ENCODE measurements at places on chromosomes 4 and X.
A peak's percentile ranks its signal among the peaks of the same experiment; 100 is the strongest.

DNA sequence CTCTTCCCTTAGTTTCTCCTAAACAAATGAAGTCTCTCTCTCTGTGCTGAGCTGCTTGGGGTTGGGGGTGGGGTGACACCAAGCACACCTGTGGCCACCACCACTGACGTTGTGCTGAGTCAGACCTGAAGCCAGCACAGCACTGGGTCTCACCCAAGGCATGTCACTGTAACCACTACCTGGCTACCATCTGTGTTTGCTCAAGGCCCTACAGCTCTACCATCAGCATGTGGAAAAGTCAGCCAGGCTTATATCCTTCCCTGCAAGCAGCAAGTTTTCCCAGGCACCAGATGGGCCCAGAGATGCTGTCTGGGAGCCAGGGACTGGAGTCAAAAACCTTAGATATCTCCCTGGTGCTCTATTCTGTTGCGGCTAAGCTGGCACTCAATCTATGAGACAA lies 6.9 kb downstream of the CXCL10 start:
- DNase-seq: no peak

- no peak for DNase-seq
These were observed 137.5 kb downstream of the ZNF674 start for GRCh38 chrX:46407753-46408130.

GRCh38 chrX:134633832-134634231 lies 24.4 kb downstream of the PLAC1 start:
- DNase-seq: no peak

DNA sequence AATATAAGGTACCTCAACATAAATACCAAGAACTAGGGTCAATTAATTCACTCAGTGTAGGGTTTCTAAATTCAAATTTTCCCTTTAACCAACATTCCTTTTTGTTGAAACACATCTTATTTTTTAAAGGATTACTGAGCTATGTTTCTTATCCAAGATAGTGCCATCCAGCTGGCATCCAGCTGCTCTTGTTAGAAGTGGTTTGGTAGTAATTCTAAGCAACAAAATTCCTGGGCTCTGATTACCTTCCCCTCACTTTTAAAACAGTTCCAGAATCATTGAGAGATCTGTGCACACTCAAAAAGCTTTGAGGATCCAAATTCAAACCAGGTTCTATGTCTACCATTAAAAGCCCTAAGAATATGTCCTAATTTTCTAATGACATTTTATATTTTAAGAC lies 583.7 kb downstream of the TRIML1 start:
- no peak for DNase-seq

GRCh38 chr4:120723105-120723504 lies 199.4 kb downstream of the PRDM5 start:
- DNase-seq: no peak

GRCh38 chr4:3290476-3290875 lies 2.3 kb upstream of the RGS12 start:
- no peak for DNase-seq

GRCh38 chr4:62470020-62470419 lies 1269.9 kb downstream of the ADGRL3 start:
- DNase-seq: no peak

- DNase-seq: no peak
These were observed 18.3 kb downstream of the CD99L2 start for GRCh38 chrX:150879855-150880807.

DNA sequence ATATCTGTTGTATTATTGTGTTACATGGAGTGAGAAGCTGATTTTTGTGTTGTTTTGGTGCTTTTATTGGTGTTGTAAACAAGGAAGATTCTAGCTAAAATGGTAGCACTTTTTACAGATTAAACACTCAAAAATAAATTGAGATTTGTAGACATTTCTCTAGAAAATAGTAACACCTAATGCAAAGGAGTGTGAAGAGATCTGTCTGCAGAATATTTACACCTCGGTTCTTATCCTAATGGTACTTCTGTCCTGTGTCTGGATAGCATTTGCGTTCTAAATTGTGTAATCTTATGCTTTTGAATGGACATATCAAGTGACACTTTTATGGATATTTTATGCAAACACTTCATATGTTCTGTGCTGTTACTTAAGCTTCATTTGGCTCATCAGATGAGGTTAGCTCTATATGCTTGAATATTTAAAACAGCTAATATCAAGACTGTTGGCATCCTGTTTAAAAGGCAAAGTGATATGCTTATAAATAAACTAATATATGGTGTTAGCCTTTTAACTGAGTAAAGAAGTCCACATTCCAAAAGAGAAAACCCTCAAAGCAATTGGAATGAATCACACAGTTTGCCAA lies 6.0 kb downstream of the PCDH7 start:
- no peak for DNase-seq

GRCh38 chr4:150827226-150827625 lies 187.9 kb downstream of the LRBA start:
- DNase-seq: no peak

GRCh38 chr4:560731-561291 lies 15.3 kb downstream of the TMEM271 start:
- DNase-seq: no peak

- no peak for DNase-seq
These were observed 37.9 kb upstream of the NPY2R start for GRCh38 chr4:155170569-155170968.

- no peak for DNase-seq
These were observed 21.9 kb downstream of the TKTL1 start for GRCh38 chrX:154317391-154317995.

- DNase-seq: no peak
These were observed 356.4 kb upstream of the NOCT start for GRCh38 chr4:138659037-138659811.

- no peak for DNase-seq
These were observed 7.7 kb upstream of the SLAIN2 start for GRCh38 chr4:48333587-48333986.

DNA sequence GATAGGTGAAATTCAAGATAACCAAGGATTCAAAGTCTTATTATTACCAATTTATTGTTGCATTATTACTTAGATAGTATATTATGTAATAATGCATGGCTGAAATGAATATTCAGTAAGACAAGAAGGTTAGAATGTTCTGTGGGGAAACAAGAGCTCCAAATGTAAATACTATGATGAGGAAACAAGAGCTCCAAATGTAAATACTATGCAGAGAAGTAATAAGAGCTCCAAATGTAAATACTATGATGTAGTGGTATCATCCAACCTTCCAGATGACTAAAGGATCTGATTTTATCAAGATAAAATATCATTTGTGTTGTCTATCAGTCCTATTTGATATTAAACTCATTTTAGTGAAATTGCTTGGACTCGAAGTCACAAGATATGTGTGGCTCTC lies 82.2 kb upstream of the PCDH18 start:
- DNase-seq: no peak

DNA sequence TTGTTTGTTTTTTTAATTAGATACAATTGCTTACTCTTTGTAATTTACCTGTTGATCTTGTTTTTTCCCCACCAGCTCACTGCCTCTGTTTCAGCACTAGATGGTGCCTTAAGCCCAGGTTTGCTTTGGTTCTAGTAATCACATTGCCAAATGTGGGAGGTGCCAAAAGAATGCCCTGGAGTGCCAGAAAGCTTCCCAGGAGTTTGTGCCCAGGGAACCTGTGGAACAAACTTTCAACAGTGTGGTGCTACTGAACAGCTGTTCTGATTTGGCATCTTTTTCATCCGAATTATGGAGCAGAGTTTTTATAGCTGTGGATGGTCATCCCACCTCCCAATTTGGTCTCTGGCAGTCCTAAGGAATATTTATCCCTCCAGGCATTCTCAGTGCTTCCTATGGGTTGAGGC lies 1000.7 kb downstream of the STIM2 start:
- no peak for DNase-seq

- DNase-seq: peak; percentile 2
These were observed 600.6 kb downstream of the ANKRD50 start for GRCh38 chr4:124111922-124112321.

DNA sequence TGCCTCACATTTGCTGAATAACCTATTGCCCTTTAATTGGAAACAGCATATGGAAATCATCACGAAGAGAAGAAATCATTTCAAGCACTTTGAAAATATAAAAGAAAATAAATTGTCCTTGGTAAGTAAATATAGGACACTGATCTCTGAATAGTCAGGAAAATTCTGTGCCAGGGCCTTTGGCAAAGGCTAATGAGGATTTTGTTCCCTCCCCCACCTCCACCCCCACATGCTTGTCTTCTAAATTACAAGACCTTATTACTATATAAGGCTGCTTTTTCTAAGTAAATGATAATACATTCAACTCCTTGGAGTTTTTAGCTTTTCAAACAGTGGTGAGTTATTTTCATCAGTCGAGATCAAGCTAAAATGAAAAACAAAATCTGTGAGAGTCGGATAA lies 15.8 kb downstream of the SYNPO2 start:
- no peak for DNase-seq

GRCh38 chr4:28227764-28228163 lies 1367.1 kb downstream of the STIM2 start:
- DNase-seq: no peak

DNA sequence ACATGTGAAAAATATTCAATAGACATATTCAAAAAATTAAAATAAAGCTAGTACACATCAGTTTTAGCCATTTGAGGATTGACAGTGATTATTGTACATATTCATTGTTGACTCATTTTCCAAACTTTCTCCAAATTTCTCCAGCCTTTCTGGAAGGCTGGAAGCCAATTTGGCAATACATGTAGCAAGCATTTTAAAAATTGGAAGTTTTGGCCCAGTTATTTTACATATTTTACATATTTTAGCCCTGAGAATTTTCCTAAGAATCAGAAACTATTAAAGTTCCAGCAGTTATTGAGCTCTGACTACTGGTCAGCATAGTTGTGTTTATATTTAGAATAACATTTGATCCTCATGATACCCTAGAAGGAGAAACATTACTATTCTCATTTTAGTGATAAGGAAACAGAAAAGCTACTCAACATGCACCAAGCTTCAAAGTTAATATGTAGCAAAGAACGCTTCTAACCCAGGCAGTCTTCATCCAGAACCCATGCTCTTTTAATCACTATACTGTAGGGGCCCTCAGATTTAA lies 3.2 kb downstream of the CABS1 start:
- no peak for DNase-seq

GRCh38 chr4:151628001-151628608 lies 132.7 kb downstream of the GATB start:
- DNase-seq: no peak

DNA sequence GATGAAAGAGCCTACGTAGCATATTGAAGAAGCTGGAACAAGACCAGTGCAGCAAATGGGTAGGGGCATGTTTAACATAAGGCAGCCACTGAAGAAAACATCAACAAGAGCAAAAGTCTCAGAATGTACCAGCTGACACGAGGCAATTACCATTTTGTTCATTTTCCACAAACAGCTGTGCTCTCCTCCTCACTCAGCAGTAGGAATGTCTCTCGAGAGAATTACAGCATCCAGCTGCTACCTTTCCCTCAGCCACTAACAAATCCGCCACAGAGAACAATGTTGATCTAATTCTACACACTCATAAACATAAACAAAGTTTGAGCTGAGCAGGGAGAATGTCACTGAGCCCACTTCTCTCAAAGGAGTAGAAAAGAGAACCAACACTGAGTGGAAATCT lies 68.0 kb downstream of the OPHN1 start:
- DNase-seq: no peak

GRCh38 chrX:79100791-79101484 lies 43.5 kb upstream of the GPR174 start:
- no peak for DNase-seq

DNA sequence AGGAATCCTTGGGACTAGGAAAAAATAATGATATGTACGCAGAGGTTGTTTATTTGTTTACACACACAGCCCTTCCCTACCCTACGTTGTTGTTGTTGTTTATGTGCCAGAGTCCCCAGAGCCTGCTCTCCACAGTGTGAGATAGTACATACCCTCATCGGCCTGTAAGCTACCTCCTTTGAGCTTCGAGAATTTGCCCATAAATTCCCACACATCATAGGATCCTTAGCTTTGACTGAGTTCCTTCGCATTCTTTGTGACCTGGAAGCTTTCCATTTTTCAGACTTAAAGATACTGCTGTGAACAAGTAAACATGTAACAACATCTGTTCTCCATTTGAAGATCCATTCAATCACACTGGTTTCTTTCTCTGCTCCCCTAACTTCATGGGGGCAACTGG lies 114.5 kb downstream of the IRF2 start:
- no peak for DNase-seq

DNA sequence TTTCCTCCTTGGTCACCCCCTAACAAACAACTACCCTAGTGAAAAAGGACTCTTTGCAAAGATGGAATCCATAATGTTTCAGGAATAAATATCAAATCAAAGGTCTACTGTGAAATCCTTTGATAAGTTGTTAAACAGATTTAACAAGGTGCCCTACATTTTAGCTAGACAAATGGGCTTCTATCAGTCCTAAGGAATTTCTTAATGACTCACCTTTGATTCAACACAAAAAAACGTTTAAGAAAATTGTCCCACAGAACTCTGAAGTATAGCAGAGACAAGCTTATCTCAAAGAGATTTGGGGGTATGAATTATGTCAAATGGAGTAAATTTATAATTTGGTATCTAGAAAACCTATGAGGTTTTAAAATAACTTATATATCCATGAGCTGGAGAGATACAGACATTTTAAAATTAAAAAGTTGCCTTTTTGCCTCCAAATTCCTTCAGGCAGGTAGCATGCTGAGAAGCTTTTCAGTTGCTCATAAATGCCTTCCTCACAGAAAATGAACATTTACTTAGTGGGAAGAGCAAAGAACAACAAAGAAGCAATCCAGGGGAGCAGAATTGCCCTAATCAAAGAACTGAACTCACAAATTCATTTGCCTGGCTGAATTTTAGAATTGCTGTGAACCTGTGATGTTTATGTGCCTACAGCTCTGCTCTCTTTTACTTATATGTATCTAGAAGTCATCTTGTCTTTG lies 649.3 kb downstream of the STPG2 start:
- no peak for DNase-seq

DNA sequence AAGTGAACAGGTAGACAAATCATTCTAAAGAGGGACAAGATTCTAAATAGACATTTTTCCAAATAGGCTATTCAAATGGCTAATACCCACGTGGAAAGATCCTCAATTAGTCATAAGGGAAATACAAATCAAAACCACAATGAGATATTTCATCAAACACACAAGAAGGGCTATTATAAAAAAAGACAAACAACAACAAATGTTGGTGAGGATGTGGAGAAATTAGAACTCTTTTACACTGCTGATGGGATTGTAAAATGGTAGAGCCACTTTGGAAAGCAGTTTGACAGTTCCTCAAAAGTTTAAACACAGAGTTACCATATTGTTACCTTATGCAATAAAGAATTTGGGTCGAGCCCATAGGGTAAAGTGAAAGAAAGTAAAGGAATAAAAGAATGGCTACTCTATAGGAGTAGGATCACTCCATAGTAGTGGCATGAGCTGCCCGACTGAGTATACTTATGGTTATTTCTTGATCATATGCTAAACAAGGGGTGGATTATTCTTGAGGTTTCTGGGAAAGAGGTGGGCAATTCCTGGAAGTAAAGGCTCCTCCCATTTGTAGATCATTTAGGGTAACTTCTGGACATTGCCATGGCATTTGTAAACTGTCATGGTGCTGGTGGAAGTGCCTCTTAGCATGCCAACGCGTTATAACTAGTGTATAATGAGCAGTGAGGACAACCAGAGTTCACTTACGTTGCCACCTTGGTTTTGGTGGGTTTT lies 58.9 kb upstream of the FAM9C start:
- DNase-seq: no peak

- no peak for DNase-seq
These were observed 366.6 kb upstream of the GALNT7 start for GRCh38 chr4:172802032-172802431.
